SHP77 (cell line): ENCODE measurements at places on chromosomes 1 and 21.

GRCh38 chr1:175479521-175480342, 263.7 kb downstream of the TNR start:
- no peak for DNase-seq

- DNase-seq: no peak
Observed at GRCh38 chr1:96863449-96863848, 141.9 kb downstream of the PTBP2 start.

- no peak for DNase-seq
Observed at GRCh38 chr1:91404151-91405012, at the start of gene HFM1. HFM1 (minus strand) TSS chr1:91404837; CDS start chr1:91401082, 3,755 bp downstream.

- DNase-seq: peak; percentile 57
Observed at GRCh38 chr21:37220433-37220980, 46.6 kb downstream of the VPS26C start.
